GM23248 (cell line): ENCODE measurements at places on chromosomes 4 and X. TPM values are rescaled to one million over a fixed set of nuclear protein-coding genes. Genes with fewer than 3 reads are reported as not detected.

GRCh38 chr4:78928835-78929234 is 10.4 kb downstream of the PAQR3 start:
- peaks cover 21% of the 10 kb centered on the region for H3K36me3 ChIP-seq
- no peak overlapping the region for H3K4me3 ChIP-seq
- no peak overlapping the region for H3K27ac ChIP-seq
- H3K4me1 ChIP-seq = no peaks in the 10 kb centered on the region

DNA sequence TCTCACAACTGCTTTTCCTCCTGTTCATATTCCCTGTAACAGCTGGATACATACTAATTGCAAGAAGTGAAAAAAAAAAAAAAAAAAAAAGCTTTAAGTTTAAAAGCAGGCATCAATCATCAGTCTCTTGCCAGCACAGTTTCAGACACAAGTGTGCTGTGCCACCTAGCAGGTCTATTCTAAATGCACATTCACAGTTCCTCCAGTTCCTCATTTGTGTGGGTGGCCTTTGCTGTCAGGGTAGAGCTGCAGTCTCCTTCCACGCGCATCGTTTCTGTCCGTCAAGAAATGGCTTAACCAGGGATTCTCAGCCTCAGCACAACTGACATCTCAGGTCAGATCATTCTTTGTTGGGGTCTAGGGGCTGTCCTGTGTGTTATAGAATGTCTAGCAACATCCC is 61.6 kb downstream of the SCML1 start:
- no peak overlapping the region for H3K27ac ChIP-seq
- H3K36me3 ChIP-seq = no peaks in the 10 kb centered on the region
- no peak for DNase-seq
- no peaks in the 10 kb centered on the region for H3K27me3 ChIP-seq
- no peaks in the 10 kb centered on the region for H3K4me1 ChIP-seq
- H3K4me3 ChIP-seq = no peak overlapping the region

GRCh38 chr4:110231869-110232268 is 33.5 kb upstream of the ELOVL6 start:
- no peaks in the 10 kb centered on the region for H3K4me1 ChIP-seq
- no peak overlapping the region for H3K27ac ChIP-seq
- DNase-seq = no peak

DNA sequence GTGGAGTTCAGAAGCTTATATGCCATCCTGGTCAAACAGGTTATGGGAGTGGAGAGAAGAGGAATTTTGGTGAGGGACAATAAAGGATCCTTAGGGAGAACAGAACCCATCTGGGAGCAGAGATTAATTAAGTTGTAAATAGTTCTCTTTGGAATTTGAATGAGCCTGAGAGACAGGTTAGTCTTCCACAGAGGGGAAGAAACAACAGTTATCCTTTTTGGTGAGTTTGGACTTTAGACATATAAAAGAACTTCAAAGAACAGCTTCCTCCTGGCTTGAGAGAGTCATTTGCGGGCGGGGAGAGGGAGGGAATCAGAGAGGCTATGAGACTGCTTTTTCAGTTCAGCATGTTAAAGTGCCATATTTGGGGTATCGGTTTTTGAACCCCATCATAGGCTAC is 793.3 kb upstream of the MAGEB2 start:
- H3K27ac ChIP-seq = no peak overlapping the region

EVC2 gene
- total RNA-seq = 8.0 and 8.1 TPM in 2 replicates

ZDHHC15 gene
- total RNA-seq = not detected in 2 replicates

USP17L10 gene
- not detected in 2 replicates for total RNA-seq

TMEM154 gene
- 11.9 and 17.2 TPM in 2 replicates for total RNA-seq

NPNT gene
- total RNA-seq = not detected in 2 replicates

GRCh38 chr4:102268355-102268754 is 76.9 kb downstream of the SLC39A8 start:
- H3K36me3 ChIP-seq = no peaks in the 10 kb centered on the region
- DNase-seq = no peak
- H3K27ac ChIP-seq = no peak overlapping the region
- no peaks in the 10 kb centered on the region for H3K27me3 ChIP-seq
- H3K4me1 ChIP-seq = no peaks in the 10 kb centered on the region

CYLC1 gene
- total RNA-seq = not detected in 2 replicates

- H3K36me3 ChIP-seq = no peaks in the 10 kb centered on the region
- no peak overlapping the region for H3K4me3 ChIP-seq
- H3K4me1 ChIP-seq = peaks cover 11% of the 10 kb centered on the region; the same call in 1 of the 2 replicates
- no peaks in the 10 kb centered on the region for H3K27me3 ChIP-seq
Measured at GRCh38 chr4:143025081-143025704, 159.5 kb upstream of the USP38 start.

- 0 out of 2 replicates have a peak, but pooled peaks cover 4% of the 10 kb centered on the region for H3K4me1 ChIP-seq
- H3K36me3 ChIP-seq = no peaks in the 10 kb centered on the region
- no peak overlapping the region for H3K4me3 ChIP-seq
Measured at GRCh38 chr4:38768968-38769394, 13.8 kb downstream of the TLR10 start.

DNA sequence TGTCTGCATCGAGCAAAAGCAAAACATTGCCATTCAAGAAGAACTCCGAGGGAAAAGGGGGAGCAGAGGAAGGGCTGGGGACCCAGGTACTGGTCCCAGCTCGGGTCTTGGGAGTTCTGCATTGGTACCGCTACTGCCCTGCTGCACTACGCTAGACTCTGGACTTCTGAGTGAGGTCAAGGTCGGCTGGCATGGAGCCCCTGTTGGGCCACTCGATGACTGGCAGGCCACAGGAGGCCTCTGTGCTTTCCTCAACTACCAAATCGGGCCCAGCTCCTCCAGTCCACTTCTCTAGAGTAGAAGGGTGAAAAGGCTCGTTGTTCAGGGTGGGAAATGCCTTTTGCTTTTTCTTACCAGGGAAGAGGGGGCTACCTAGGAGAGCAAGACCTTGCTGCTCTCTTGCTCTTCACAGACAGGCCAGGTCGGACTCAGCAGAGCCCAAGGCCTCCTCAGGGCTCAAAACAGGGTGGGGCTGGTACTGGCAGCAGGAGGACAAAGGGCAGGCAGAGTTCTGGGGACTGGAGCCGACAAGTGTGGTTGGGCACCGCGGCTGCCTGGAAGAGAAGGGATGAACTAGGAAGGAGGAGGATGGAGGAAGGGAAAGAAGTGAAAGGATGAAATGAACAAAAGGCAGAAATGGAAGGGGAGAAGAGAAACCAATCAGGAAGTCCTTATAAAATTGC is 8.9 kb upstream of the IRAK1 start:
- no peaks in the 10 kb centered on the region for H3K36me3 ChIP-seq
- H3K27me3 ChIP-seq = no peaks in the 10 kb centered on the region
- no peak for DNase-seq
- no peak overlapping the region for H3K27ac ChIP-seq
- H3K4me1 ChIP-seq = no peaks in the 10 kb centered on the region

DNA sequence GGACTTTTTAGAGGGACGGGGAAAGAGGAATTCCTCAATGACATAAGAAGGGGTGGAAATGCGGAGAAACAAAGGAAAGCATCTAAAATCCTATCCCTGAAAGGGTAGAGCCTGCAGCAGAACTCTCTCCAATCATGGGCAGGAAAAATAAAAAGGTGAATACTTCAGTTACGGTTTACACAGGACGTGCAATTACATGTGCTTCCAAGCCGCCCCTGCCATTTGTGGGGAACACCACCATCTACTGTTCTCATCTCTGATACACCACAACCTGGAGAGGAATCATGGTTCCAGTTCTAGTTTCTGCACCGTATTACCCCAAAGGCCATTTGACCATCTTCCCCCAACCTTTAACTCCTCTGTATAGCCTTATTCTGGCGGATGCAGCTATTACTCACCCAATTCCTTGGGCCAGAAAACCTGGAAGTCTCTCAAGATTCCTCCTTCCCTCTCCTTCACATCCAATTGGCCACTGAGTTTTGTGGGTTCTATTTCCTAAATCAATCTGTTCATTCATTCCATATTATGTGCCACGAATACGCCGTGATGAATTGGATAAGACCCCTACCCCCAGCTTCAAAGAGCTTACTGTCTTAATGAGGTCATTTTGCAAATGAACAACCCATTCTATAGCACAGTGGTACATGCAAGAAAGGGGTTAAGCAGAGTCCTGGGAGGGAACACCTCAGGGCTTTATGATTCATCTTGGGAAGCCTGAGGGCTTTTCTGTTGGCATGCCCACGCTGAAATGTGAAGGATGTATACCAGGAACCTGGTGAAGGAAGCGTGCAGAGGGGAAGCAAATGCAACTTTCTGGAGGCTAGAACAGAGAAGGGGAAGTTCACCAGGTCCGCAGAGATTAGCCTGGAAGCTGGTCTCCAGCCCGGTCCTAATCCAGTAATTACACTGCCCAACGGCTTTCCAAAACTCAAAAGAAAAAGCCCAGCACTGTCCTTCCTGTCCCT is 1.4 kb upstream of the MSL3 start:
- H3K4me3 ChIP-seq = peak overlapping the region; percentile 75
- DNase-seq = peak; percentile 58
- H3K27me3 ChIP-seq = no peaks in the 10 kb centered on the region

DNA sequence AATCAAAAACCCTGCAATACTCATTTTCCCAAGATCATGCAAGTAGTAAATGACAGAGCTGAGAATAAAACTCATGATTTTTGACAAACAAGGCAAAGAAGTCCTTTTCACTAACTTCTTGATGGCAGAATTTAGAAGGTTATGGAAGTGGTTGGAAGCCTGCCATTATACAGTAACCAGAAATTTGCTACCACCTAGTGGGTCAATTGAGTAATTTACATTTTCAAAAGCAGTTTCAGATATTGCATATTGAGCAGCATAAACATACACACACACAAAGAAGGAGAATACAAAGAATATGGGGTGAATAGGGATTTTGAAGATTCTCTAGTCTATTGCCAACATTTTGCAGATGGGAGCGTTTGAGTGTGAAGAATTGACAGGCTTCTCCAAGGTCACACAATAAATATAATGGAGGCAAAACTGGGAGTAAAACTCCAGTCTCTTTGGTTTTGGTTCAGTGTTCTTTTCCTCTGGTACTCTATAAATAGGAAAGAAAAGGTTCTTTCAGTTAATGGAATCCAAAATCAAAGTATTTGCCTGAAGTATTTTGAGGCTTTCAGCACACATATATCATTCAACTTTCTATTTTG is 70.2 kb downstream of the GC start:
- peaks cover 3% of the 10 kb centered on the region; the same call in 1 of the 2 replicates for H3K27me3 ChIP-seq
- DNase-seq = peak; percentile 84
- H3K36me3 ChIP-seq = no peaks in the 10 kb centered on the region
- H3K27ac ChIP-seq = no peak overlapping the region
- no peak overlapping the region for H3K4me3 ChIP-seq
